Right lung (tissue), 10 donors: ENCODE measurements at places on chromosomes 4 and X. TPM values are rescaled to one million over a fixed set of nuclear protein-coding genes. Genes with fewer than 3 reads are reported as not detected.

GRCh38 chr4:177671845-177672244, 229.6 kb upstream of the AGA start:
- no peak for DNase-seq

- DNase-seq = no peak
These were observed 185.0 kb downstream of the PTTG2 start for GRCh38 chr4:38145033-38145678.

DNA sequence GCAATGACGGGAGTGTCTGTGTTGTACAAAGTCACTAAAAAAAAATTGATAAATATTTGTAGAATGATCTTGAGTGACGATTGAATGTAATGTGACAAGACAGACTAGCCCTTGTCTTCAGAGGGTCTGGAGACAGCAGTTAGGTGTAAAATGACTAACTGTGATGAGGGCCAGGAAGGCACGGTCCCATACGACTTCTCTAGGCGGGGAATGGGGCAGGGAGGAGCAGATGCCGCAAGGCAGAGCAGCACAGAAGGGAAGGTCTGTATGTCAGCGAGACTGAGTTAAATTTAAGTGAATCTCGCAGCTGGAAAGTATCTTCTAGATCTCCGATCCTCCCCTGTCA, 405 bp downstream of the CENPE start:
- no peak for DNase-seq

The GATB gene
- 21.2 TPM for polyA plus RNA-seq
